ENCODE measurements at places on chromosomes 7 and 10.

GRCh38 chr7:151585744-151586393, 66.2 kb upstream of the RHEB start:
- no peak for DNase-seq

DNA sequence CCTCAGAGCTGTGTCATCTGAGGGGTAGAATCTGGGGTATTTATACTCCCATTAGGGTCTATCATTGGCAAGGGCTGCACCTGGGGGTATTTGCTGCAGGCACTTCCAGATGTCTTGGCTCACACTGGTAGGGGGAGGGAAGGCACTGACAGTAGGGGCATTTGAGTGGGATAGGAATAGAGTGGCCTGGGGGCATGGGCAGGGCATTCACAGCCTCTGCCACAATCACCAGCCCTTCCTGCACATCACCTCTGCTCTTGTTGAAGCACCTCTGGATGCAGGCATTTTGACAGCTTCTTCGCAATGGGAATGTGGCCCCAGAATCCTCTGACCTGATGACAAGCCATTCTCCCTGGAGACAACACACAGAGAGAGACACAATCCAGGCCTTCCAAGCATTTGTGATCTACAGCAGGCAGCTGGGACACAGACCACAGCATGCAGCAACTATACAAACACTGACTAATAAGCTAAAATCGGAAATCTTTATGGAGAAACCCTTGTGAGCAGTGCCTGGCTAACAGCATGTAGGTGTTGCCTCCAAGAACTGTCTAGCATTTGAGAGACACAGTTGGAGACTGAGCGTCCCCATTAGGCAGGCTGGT, 178.5 kb downstream of the KCNMA1 start:
- DNase-seq = no peak

- no peak for DNase-seq
These were observed 8.8 kb downstream of the INPP5F start for GRCh38 chr10:119734396-119735332.

DNA sequence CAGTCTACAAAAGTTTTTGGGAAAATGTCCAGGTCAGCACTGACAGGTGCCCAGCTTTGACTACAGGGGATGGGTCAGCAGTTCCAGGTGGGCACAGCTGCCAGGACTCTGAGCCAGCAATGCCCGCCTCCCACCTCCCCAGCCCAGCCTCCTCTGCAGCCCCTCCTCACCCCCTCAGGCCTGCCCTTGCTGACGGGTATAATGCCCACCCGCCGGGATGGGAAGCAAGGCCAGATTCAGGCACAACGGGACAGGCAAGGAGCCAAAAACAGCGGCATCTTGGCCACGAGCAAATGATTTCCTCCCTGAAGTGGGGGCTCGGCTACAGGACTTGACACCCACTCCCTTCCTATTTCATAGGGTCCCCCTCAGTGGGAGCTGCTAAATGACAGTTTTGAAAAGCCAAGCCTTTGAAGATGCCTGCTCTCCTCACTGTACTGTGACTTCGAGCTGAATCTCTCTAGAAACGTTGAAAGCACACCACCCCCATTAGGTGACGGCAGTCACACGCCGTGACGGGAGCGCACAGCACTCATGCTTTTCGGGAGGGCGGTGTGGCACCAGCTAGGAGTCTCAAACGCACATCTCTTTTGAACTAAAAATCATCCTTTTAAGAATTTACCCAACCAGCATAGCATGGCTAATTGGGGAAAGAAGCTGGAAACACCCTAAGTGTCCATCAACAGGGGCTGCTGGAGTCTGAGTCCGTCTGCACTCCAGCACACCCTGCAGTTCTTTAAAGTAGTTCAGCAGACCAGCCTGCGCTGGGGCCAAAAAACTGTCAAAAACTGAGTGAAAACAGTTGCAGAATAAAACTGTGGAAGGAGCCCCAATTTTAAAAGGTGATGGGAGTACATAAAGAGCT, 29.6 kb downstream of the MAD1L1 start:
- no peak for DNase-seq

DNA sequence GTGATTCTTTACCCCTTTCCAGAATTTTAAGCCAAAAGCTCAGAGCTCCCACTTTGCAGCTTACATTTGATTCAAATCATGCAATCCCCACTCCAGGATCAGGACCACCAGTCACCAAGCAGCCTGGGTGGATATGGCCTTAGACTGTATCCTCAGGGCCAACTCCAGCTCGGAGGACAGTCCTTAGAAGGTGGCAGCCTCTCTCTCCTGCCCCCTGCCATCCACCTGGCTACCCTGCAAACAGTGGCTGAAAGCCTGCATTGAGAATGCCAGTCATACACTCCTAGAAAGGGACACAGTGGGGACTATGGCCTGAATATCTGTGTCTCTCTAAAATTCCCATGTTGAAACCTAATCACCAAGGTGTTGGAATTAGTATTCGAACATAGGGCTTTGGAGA, 50.0 kb upstream of the KCNMA1 start:
- DNase-seq = no peak

- DNase-seq = no peak
These were observed 153.0 kb downstream of the SNX13 start for GRCh38 chr7:17787257-17787656.

GRCh38 chr7:128431221-128431620, 21.4 kb upstream of the IMPDH1 start:
- DNase-seq = no peak

DNA sequence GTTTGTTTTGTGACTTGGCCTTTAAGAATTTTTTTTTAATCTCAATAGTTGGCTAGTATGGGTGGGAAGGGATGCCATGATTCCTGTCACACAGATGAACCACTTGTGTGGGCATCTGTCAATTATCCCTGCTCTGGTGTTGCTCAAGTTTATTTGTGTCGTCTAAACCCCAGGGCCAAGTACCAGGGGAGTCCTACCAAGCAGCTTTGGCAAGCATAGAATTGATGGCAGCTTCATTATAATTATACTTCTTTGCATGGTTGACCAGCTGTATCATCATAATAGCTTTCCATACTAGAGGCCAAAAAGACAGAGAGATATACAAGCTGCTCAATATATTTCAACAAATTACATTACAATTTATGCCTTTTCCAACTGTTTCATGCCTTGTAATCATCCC, 30.4 kb downstream of the SUGCT start:
- DNase-seq = no peak

DNA sequence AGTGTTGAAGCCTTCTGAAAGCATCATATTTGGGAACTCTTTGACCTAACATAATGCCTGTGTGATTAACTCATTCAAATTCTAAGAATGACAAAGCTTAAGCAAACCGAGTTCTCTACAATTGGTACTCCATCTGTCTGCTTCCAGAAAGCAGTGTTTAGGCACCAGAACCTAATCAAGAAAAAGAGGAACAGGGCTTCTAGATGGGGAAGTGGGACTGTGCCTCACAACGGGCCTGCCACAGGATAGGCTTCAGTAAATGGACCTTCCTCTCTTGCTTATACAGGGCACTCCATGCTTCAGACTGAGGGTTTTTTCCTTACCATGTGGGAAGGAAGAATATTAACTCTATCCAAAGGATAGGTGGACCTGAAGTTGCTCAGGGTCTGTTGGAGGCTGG, 808.1 kb downstream of the XPNPEP1 start:
- DNase-seq = no peak

GRCh38 chr10:23337616-23338015, 7.0 kb downstream of the C10orf67 start:
- no peak for DNase-seq

- no peak for DNase-seq
These were observed 1077.1 kb downstream of the TYW1 start for GRCh38 chr7:68073701-68074100.

All from stimulated activated CD4-positive, alpha-beta T cell treated with anti-CD3 and anti-CD28 coated beads, Interleukin-1b, Interleukin-23, amount 100 ng/mL, for 4 hours (primary cell).